ENCODE measurements at places on chromosomes 11 and 22.

- DNase-seq: no peak
These were observed 140.7 kb upstream of the ANO3 start for GRCh38 chr11:26191193-26191592.

DNA sequence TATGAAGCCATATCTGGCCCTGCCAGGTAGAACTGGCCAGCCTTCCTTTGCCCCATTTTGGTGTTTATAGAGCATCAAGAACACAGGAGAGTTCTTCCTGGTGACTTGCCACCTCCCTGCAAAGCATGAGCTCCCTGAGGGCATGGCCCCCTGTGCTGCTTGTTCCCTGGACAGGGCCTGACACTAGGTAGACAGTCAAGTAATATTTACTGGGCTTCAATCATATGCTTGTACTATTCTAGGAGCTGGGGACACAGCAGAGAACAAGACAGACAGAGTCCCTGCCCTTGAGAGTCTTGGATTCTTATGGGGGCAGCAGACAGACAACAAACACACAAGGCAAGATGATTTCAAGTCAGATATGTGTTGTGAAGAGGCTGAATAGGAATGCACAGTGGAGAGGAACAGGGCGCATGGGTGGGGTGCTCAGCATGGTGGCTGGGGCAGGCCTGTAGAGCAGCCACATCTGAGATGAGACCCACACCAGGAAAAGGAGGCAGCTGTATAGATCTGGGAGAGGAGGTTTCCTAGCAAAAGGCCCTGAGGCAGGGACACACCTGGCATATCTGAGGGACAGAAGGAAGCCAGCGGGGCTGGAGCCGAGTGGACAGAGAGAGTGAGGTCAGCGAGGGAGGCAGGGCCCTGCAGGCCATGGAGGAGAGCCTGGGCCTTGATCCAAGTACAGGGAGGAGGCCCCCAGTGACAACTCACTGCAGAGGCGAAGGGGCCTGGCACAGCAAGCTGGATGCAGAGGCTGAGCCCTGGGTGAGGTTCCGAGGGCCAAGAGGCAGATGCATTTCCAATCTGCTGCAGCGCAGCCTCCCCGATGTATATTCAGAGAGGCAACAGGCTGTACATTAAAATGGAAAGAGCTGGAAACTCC lies 10.2 kb upstream of the CBX6 start:
- no peak for DNase-seq

GRCh38 chr11:22786475-22786874 lies 43.1 kb downstream of the SVIP start:
- no peak for DNase-seq

DNA sequence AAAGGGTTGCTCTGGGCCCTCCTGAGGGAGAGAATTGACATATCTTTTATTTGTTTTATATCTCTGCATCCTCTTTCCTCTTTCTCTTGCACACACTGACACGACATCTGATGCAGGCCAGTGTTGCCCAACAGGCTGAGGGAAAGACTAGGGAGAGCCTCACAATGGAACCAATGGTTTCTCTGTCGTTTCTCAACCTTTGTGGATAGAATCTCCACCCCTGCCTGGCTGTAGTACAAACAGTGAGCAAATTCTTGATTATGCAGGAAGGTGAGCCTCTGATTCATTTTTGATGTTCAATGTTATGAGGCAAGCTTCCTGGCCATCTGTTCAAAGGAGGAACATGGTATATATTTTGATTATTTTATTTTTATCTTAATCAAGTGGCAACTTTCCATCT lies 49.8 kb upstream of the PLET1 start:
- DNase-seq: no peak

DNA sequence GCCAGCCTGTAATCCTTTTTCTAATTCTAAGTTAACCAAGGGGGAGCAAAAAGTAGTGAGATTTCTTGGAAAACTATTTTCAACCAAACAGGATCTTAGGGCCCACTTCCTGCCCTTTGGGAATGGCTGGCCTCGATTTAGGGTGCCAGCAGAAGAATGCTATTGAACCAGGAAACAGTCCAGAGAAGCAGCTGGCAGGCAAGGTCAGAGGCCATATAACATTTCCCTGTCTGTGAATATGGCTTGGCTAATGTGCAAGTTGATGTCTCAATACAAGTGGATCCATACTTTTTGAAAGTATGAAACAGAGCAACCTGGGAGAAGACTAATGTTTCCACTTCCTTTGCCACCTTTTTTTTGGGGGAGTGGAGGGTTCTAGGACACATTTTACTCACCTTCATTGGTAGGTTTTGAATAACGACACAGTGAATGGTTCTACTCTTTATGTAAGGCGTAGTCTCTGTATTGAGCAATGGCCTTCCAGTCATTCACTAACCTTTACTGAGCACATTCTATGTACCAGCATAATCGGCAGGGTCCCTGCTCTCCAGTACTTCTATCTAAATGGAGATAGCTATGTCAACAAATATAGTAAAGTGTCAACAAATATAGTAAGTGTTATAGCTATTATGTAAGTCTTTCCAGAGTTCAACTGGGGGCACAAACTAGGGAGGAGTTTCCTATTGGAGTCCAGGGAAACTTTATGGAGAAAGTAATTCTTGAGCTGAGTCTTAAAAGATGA lies 34.2 kb upstream of the RRM1 start:
- DNase-seq: no peak
